ENCODE measurements at places on chromosomes 7 and 10.

DNA sequence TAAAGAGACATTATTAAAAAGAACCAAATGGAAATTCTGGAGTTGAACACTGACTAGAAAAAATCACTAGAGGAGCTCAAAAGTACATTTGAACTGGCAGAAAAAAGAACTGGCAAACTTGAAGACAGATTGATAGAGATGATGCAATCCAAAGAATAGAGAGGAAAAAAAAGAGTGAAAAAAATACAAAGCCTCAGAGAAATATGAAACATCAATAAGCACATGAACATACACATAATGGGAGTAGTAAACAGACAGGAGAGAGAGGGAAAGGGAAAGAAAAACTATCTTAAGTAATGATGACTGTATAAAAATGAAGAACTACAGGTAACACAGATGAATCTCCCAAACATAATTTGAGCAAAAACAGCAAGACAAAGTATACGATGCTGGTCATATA, 61.1 kb downstream of the CNOT4 start:
- DNase-seq, result no peak

- DNase-seq, result no peak
Measured at GRCh38 chr7:130273933-130274255, 7.2 kb downstream of the CPA2 start.

GRCh38 chr7:633381-634018, 93.0 kb upstream of the DNAAF5 start:
- no peak for DNase-seq

DNA sequence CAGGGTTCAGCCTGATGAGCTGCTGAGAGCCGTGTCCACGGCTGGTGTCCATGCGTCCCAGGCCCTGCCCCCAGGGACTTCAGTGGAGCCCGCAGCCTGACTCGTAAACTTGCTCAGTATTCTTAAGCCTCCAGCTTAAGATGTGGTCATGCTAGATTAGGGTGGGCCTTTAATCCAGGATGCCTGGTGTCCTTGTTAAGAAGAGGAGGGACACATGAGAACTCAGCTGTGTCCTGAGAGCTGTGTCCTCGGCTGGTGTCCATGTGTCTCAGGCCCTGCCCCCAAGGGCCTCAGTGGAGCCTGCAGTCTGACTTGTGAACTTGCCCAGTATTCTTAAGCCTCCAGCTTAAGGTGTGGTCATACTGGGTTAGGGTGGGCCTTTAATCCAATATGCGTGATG, 23.0 kb downstream of the DOCK1 start:
- DNase-seq, result no peak

- no peak for DNase-seq
Measured at GRCh38 chr10:103985726-103986125, 18.8 kb downstream of the SLK start.

- no peak for DNase-seq
Measured at GRCh38 chr7:128672927-128673517, 930 bp downstream of the GARIN1A start.

DNA sequence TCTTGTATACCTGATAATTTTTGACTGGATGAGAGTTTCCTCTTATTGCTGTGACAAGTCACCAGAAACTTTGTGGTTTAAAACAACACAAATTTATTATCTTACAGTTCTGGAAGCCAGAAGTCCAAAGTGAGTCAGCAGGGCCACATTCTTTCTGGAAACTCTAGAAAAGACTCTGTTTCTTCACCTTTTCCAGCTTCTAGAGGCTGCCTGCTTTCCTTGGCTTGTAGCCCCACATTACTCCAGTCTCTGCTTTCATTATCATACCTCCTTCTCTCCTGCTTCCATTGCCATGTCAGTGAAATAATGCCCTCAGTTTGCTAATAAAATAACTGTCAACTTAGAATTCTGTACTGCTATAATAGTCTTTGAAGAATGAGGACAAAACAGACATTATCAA, 65.3 kb downstream of the VCL start:
- DNase-seq, result no peak

GRCh38 chr7:45358287-45358686, 200.7 kb downstream of the RAMP3 start:
- DNase-seq, result no peak

DNA sequence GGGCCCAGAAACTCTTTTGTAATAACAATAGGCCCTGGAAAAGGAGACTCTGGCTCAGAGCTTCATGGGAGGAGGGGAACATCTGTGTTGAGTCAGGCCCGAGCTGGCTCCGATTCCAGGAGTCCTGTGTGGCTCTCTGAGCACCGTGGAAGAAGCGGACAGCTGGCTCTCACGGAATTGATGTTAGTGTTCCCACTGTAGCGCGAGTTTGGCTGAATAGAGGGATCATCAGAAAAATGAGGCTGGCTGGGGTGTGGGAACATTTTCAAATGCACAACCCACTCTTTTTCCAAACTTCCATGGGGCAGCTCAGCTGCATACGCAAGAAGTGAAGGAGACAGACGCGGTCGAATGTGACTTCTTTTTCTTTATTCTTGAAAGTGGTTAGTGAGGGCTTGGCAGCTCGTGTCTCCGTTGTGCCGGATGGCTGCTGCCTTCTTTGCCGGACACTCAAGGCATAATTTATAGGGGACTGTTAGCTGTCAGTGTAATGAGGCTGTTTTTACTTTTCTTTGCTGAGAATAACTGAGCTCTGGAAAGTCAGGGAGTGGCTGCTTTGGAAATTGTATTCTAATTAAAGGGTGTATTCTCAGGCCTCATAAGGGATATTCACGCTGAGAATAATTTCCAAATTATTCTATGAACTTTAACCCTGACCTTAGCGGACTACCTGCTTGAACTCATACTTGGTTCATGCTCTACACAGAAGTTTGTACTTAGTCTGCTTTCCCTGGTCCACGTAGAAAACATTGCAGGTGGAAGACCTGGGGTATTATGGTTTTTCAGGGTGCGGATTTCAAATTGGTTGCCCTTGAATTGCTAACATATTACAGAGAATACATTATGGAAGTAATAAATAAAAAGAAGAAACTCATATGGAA, 23.1 kb downstream of the MDFIC start:
- no peak for DNase-seq

DNA sequence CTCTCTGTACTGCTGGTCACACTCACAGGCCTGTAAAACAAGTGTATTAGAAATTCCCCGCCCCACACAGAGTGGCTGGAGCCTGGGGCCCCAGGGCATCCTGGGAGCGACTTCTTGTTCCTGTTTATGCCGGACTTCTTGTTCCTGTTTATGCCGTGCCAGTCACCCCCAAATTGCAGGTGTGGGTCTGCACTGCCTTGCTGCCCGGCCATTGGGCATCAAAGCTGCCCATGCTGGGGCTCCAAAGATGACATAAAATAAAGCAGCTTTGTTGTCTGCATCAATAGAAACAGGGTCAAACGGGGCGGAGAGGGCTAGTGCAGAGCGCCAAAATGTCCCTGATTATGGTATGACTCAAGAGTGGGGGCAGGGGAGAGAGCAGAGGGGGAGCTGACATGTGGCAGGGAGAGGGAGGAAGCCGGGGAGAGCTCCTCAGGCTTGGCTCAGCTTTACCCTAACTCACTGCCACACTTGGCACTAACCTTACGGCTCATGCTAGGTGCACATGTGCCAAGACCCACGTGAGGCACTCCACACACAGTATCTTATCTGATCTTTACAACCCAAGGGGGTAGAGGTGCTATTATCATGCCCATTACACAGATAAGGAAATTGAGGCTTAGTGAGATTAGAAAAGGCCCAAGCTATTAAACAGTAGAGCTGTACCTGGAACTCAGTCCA, 98.4 kb downstream of the PIP4K2A start:
- DNase-seq, result no peak

- DNase-seq, result no peak
Measured at GRCh38 chr7:134744569-134744968, 34.9 kb upstream of the CALD1 start.

GRCh38 chr7:89607792-89608191, 546.5 kb upstream of the STEAP1 start:
- no peak for DNase-seq

All from stimulated activated CD4-positive, alpha-beta T cell treated with anti-CD3 and anti-CD28 coated beads, Interleukin-1b, Interleukin-23, amount 100 ng/mL, for 4 hours (primary cell).